Peyer's patch (tissue), 4 donors: ENCODE measurements at places on chromosomes 6 and 20. TPM values are rescaled to one million over a fixed set of nuclear protein-coding genes. Genes with fewer than 3 reads are reported as not detected.

DNA sequence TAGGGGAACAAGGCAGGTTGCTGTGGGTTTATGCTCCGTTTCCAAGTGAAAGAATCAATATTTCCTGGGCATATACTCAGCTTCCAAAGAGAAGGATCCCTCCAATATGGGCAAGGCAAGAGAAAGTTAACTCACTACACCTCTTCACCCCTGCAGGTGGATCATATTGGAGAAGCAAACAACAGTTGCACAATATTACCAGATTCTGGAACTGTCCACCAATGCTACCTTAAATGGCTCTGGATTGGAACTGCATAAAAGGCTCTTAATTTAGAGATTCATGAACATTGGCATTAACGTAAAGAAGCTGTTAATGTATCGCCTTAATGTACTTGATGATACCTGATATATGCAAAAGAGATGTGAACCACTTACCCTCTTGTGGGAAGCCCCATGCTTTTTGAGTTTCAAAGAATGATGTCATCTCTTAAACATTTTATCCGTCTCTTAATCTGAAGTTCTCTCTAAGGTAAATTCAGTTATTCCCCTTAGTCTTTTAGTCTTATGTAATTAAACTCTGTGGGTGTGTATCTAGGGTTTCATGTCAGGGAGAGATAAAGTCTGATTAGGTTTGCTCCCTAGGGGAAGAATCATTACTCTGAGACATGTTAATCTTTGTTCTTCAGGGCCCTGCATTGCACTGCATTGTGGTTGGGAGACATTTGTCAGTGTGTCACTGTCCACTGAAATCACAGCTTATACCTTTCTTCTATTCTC lies 99.5 kb downstream of the PHACTR1 start:
- DNase-seq = no peak

DNA sequence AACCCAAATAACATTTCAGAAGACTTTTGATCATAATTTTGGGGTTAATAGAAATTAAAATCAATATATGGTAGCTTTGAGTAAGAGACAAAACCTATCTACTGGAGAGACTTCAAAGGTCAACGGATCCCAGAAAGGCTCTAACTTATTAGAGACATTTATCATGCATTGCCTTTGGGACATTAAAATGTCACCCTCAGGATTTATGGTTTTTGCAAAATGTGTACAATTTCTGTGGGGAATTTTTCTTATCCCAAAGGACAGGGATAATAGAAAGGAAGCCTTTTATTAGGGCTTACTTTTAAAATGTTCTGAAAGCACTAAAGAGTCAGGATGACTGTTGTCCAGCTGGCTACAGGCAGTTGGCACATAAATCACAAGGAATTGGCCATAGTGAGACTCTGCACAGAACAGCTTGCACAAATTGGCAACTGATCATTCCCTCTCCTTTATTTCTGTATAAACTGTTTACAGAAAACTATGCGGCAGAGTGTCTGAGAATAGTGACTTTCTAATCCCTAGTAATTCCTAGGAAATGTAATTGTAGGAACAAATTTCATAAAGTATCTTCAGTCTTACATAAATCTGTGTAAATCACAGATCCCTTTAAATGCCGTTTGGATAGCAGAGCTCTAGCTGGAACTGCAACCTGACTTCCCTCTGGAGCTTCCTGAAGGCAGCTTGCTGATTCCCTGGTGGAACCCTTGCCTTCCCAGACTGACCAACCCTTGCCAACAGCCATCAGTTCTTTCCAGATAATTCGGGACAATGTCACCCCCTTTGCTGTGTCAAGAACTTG lies 201.1 kb upstream of the PREP start:
- no peak for DNase-seq

DNA sequence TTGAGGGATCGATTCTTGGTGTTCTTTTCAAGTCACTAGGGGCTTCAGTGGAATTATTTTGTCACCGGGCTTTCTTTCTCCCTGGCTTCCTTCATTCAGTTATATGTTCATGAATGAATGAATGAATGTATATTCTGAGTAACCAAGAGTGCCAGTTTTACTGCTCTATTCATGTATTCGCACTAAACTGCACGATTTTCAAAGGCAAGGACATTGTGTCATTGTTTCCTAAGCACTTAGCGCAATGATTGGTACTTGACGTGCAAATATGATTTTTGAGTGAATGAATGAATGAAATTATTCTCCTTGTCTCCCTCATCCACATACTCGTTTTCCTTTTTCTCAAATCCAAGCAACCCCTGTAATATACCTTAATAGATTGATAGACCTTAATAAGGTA lies 822 bp downstream of the AFG1L start:
- no peak for DNase-seq

- no peak for DNase-seq
These were observed 118.0 kb upstream of the MARCKS start for GRCh38 chr6:113739041-113739655.

DNA sequence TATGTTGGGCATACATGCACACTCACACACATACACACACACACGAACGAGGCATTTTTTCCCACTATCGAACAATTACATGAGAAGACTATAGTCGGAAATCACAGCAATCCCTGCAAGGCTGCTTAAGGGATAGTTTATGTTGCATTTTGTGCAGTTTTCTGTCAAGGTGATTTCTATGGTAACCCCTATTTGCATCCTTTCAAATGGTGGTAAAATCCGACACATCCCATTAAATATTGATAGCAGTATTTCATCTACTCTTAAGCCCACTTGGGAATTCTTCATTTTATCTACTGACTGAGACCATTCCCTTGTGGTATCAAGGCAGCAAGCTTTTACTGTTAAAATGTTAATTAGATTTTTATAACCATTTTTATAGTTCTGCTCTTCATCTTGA lies 457.8 kb downstream of the HACE1 start:
- DNase-seq = no peak

DNA sequence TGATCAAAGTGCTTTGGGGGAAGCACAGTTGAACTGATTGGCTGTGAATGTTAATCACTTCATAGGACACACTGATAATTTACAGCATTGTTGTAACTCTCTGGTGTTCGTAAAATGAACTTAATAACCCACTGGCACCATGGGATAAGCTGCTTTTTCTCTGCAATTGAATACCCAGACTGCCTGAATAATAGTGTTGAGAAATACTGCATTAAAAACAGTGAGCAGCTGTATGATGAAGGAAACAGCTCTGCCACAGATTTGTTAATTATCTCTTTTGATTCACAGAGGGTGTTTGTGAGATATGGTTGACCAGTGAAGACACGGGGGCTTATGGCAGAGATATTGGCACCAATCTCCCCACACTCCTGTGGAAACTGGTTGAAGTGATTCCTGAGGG lies 420.9 kb downstream of the CDKAL1 start:
- DNase-seq = no peak

DNA sequence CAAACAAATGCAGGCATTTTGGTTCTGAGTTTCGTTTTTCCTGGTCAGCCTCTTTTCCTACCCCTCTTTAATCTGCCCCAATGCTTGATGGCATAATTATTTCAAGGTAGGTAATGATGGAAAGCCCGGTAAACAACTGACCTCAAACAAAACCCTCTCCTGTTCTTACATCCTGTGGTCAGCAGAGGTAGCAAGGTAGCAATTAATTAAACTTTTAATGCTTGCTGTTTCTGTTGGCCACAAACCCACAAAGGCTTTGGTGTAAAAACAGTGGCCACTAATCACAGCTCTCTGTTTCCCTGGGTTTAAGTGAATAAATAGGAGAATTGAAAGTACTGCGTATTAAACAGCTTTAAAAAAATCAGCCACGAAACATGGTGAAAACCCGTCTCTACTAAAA lies 261.5 kb upstream of the SOX4 start:
- no peak for DNase-seq

DNA sequence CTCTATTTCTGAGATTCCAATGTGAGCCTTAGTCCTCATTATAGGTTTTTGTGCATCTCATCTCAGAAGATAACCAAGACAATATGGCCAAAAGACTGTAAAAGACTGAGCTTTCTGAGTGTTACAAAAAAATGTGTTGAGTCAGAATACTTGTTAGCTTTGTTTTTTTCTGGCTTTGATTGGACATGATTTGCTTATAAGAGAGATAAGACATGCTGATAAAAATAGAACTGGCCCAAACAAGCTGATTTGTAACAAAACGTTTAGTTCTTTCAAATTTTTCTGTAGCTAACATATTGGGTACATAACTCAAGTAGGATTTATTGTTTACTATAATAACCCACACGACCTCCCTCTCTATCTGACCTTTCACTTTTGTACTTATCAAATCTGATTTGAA lies 32.9 kb downstream of the FILIP1 start:
- DNase-seq = no peak

DNA sequence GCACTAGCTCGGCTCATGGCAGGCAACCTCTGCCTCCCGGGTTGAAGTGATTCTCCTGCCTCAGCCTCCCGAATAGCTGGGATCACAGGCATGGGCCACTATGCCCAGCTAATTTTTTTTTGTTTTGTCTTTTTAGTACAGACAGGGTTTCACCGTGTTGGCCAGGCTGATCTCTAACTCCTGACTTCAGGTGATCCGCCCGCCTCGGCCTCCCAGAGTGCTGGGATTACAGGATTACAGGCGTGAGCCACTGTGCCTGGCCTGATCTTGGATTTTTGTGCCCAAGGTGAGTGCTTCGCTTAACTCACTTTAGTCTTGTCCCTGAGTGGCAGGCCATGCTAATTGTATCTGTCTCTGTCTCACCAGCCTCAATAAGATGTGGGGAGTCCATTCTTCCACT lies 78.6 kb downstream of the KCNB1 start:
- no peak for DNase-seq

DNA sequence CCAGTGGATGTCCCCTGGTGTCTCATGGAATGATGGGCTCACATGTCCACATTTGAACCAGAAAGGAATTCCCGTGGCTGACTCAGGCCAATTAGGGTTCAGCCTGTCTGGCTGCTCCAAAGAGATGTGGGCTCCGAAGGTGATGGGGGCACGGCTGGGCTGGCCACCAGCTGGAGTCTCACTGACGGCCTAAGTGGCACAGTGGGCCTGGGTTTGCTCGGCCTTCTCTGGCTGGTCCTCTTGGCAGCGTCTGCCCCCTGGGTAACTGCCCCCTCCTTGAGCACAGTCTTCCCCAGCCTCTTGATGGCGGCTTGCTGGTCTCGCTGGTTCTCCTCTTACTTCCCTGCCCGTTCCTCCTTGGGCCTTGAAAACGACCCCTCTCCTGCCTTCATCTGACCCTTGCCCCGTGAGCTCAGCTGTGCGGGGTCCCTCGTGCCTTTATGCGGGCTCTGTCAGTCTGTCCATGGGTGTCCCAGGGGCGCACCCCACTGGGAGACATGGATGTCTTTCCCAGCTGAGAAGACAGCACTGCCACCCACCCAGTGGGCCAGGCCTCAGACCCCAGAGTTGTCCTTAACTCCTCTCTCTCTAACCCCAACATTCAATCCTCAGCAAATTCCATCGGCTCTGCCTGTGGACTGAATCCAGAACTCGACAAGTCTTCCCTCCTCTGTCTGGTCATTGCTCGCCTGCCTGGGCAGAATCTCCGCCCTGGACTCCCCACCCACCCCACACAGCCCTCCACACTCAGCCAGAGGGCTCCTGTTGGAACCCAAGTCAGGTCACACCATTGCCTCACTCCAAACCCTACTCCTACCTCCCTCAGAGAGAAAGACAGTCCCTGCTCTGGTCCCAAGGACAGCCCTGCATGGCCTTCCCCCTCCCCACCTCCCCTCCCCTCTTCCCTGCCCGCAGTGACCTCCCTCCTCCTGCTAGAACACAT lies 78.7 kb downstream of the CEBPB start:
- no peak for DNase-seq

DNA sequence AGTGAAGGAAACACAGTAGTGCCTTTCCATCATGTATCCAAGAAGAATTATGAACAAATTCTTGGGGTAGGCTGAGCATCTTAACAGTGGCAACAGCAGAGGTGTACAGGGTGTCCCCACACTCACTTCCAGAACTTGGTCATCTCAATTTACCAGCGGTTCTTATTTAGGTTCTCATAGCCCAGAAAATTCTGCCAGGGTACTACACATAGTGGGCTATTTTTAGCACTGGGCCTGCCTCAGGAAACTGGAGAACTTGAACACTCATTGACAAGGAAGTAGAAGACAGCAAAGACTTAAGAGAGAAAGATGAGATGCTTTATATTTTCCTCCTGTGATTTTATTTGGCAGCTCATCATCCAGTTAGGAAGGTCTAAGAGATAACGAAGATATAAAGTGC lies 71.8 kb upstream of the PHIP start:
- no peak for DNase-seq

- no peak for DNase-seq
These were observed 132.3 kb upstream of the JARID2 start for GRCh38 chr6:15113587-15113986.

GRCh38 chr6:41922154-41922553 lies 855 bp downstream of the BYSL start:
- DNase-seq = no peak

DNA sequence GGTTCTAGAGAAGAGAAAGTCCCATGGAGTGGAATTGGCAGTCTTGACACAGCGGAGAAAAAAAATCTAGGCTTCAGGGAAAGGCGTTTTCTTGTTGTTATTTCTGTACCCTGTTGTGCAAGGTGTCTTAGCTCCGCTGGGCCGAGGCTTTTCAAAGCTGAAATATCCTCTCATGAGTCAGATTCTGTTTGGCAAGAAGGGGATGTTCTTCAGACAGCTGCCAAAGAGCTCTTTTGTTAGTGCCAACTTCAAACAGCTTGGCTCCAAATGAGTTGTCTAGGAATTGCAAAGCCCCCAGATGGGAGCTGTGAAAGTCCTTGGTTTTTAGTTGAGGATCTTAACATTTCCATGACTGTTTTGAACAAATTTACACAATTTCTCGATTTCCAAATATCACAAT lies 45.6 kb downstream of the LRRN4 start:
- DNase-seq = no peak

The PAK5 gene
- total RNA-seq = not detected

The BIRC7 gene
- not detected for total RNA-seq

The GNRH2 gene
- not detected for total RNA-seq

The TRIM40 gene
- total RNA-seq = not detected

The HLA-DRA gene
- 438 TPM for total RNA-seq

The SEL1L2 gene
- total RNA-seq = not detected
